Activated T-cell treated with anti-CD3 and anti-CD28 coated beads, Interleukin-2, amount 50 U/mL, for 72 hours (primary cell): ENCODE measurements at places on chromosomes 1 and 21.

- no peaks in the 10 kb centered on the region for H3K27me3 ChIP-seq
- H3K4me1 ChIP-seq = no peaks in the 10 kb centered on the region
- no peak for DNase-seq
- H3K36me3 ChIP-seq = no peaks in the 10 kb centered on the region
- H3K4me3 ChIP-seq = no peak overlapping the region
These were observed 6.5 kb upstream of the GLRX2 start for GRCh38 chr1:193111641-193112090.

GRCh38 chr1:101389547-101389929 is 152.7 kb downstream of the S1PR1 start:
- DNase-seq = no peak
- peak overlapping the region; percentile 40 for H3K4me3 ChIP-seq
- peaks cover 4% of the 10 kb centered on the region for H3K36me3 ChIP-seq
- peaks cover 7% of the 10 kb centered on the region for H3K4me1 ChIP-seq
- H3K27me3 ChIP-seq = no peaks in the 10 kb centered on the region

GRCh38 chr1:24161270-24161669 is 18.3 kb upstream of the IL22RA1 start:
- DNase-seq = no peak
- H3K4me3 ChIP-seq = no peak overlapping the region
- no peaks in the 10 kb centered on the region for H3K4me1 ChIP-seq
- no peaks in the 10 kb centered on the region for H3K27me3 ChIP-seq

DNA sequence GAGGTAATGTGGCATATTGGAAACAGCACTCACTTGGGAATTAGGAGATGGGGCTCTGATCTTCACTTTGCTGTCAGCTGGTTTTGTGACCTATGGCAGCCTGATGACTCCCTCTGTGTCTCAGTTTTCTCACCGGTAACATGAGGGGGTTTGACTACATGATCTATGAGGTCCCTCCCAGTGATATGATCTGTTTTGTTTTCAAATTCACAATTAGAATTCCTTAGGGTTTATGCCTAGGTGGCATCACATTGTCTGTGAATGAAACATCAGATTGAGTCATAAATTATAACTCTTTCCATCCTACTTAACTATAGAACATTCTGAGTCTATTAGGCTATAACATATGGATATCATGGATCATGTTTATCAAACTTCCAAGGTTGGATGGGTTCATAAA is 386.6 kb downstream of the PTBP2 start:
- no peak overlapping the region for H3K4me3 ChIP-seq
- H3K36me3 ChIP-seq = no peaks in the 10 kb centered on the region
- no peak overlapping the region for H3K27ac ChIP-seq
- no peaks in the 10 kb centered on the region for H3K27me3 ChIP-seq
- no peaks in the 10 kb centered on the region for H3K4me1 ChIP-seq
- DNase-seq = no peak

GRCh38 chr1:240663169-240663879 is 51.4 kb upstream of the GREM2 start:
- no peak for DNase-seq
- H3K36me3 ChIP-seq = peaks cover 2% of the 10 kb centered on the region
- H3K27me3 ChIP-seq = no peaks in the 10 kb centered on the region
- H3K4me3 ChIP-seq = no peak overlapping the region

- H3K27ac ChIP-seq = no peak overlapping the region
- H3K36me3 ChIP-seq = no peaks in the 10 kb centered on the region
- DNase-seq = no peak
These were observed 9.5 kb upstream of the CSF1 start for GRCh38 chr1:109901141-109901523.

DNA sequence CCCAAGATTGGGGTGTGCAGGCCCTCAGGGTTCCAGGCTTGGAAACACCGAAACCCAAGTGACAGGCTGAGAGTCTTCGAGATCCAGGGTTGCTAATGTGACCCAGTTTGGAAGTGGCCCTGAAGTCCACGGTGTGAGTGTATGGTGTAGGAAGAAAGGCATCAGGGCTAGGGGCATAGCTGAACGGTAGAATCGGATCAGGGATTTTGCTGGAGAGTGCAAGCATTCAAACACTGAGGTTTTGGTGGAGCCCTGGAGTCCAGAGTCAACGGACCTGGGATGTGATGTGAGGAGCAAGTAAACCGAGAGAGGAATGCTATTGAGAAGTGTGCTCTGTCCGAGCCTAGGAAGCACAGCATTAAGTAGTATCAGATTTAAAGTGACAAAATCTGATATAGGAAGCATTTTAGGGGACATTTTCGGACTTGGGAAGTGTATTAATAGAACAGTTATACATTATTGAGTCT is 958 bp downstream of the NFYC start:
- H3K4me3 ChIP-seq = peak overlapping the region; percentile 98
- H3K36me3 ChIP-seq = peaks cover 19% of the 10 kb centered on the region
- H3K27ac ChIP-seq = peak overlapping the region; percentile 79
- H3K4me1 ChIP-seq = peaks cover 66% of the 10 kb centered on the region
- no peak for DNase-seq

DNA sequence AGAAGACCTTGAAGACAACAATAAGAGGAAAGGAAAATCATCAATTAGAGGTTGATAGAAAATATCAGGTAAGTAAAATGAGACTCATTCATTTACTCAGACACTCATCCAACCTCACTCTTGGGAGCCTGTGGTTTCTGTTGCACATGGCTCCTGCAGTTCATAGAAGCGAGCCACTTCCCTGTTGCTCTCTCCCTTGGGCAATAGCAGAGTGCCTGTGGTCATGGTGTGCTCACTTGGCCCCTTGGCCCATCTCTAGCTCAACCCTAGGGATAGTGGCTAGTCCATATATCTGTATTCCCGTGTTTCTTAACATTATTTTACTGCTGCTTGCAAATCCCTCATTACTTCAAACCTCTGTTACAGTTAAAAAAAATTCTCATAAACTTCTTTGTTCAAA is 368.6 kb downstream of the PTPRC start:
- H3K4me3 ChIP-seq = no peak overlapping the region
- no peak overlapping the region for H3K27ac ChIP-seq
- no peaks in the 10 kb centered on the region for H3K36me3 ChIP-seq

- DNase-seq = no peak
- no peak overlapping the region for H3K27ac ChIP-seq
- H3K27me3 ChIP-seq = no peaks in the 10 kb centered on the region
- H3K36me3 ChIP-seq = no peaks in the 10 kb centered on the region
- H3K4me1 ChIP-seq = no peaks in the 10 kb centered on the region
- H3K4me3 ChIP-seq = no peak overlapping the region
These were observed 873.5 kb downstream of the TTLL7 start for GRCh38 chr1:83125456-83125855.
